Effector memory CD4-positive, alpha-beta T cell (primary cell): ENCODE measurements at places on chromosomes 3 and 15.

DNA sequence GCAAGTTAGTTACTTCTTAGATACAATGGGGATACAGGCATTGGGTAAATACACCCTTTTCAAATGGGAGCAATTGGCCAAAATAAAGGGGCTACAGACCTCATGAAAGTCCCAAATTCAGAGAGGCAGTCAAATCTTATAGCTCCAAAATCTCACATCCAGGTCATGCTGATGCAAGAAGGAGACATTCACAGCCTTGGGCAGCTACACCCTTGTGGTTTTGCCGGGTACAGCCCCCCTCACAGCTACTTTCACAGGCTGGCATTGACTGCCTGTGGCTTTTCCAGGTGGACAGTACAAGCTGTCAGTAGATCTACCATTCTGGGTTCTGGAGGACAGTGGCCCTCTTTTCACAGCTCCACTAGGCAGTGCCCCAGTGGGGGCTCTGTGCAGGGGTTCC lies 17.5 kb upstream of the PLSCR1 start:
- H3K27ac ChIP-seq, result no peak overlapping the region
- H3K27me3 ChIP-seq, result no peaks in the 10 kb centered on the region
- H3K4me1 ChIP-seq, result no peaks in the 10 kb centered on the region
- H3K36me3 ChIP-seq, result no peaks in the 10 kb centered on the region

DNA sequence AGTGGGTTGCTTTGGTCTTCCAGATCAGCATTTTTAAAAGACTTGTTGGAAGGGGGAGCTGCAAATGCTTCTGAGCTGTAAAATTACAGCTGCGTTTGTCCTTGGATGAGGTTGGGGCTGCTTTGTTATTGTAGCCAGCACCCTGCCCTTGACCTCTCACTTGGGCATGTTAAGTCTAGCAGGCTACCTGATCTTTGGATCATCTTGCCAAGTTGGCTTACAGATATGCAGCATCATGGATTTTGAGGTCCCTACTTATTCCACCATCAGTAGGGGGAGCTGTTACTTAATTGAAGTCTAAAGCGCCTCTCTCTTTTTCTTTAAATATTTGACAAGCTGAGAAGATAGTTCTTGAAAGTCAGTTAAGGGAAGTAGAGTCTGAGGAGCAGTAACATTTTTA lies 793.0 kb downstream of the MCTP2 start:
- H3K4me1 ChIP-seq, result no peaks in the 10 kb centered on the region
- H3K4me3 ChIP-seq, result no peak overlapping the region
- no peaks in the 10 kb centered on the region for H3K36me3 ChIP-seq
- no peak overlapping the region for H3K27ac ChIP-seq

DNA sequence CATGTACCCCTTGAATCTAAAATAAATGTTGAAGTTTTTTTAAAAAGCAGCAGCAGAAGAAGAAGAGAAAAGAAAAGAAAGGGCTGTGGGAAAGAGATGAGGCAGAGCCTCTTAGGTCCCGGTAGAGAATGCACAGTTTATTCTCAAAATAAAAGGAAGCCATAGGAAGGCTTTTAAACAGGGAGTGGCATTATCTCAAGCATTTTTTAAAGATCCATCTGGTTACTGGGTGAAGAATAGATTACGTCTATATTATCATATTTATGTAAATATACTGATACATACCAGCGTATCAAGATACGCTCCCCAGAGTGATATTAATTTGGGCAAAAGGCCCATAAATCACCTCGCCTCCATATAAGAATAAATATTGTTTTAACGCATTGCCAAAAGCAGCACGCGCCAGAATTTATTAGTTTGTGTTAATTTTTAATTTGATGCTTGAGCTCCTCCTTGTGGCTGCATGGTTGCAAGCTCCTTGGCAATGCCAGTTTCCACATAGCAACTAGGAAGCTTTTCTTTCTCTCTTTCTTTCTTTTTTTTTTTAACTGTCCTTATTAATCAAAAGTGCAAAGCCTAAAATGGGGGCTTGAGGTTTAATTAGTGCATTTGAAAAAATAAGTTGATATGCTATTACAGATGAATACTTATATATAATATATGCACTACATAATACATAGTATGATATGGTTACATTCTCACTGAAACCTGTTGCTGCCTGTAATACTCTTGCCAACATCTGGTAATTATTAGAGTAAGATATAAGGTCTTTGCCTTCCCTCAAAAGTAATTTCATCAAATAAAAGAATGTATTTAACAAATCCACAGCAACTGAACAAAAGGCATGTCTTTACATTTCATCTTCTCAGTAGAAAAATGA lies 242.8 kb upstream of the UBE2E2 start:
- no peak overlapping the region for H3K27ac ChIP-seq
- H3K27me3 ChIP-seq, result no peaks in the 10 kb centered on the region
- DNase-seq, result no peak
- no peaks in the 10 kb centered on the region for H3K36me3 ChIP-seq
- no peaks in the 10 kb centered on the region for H3K4me1 ChIP-seq

- no peak overlapping the region for H3K27ac ChIP-seq
- H3K4me3 ChIP-seq, result no peak overlapping the region
- no peak for DNase-seq
- no peaks in the 10 kb centered on the region for H3K4me1 ChIP-seq
- no peaks in the 10 kb centered on the region for H3K36me3 ChIP-seq
These were observed 298.1 kb upstream of the NECTIN3 start for GRCh38 chr3:110773413-110773954.

DNA sequence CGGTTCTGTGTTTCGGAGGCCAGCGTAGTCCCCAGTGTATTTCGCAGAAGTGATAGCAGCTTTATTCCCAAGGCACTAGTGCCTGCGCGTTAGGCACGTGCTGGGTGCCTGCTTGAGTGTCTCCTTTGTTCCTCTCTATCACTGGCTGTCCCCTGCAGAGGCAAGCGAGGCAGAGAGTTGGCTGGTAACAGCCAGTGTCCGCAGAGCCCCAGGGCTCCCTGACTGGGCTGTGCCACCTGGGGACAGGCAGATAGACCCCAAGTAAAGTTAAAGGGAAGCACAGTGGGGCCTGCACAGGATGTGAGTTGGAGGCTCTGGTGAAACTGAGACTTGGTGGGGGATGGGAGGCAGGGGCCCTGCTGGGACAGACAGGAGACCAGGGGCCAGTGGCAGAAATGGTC lies 50.7 kb downstream of the APBA2 start:
- H3K4me3 ChIP-seq, result no peak overlapping the region
- peak overlapping the region; percentile 13 for H3K27ac ChIP-seq
- DNase-seq, result no peak
- no peaks in the 10 kb centered on the region for H3K36me3 ChIP-seq
- H3K4me1 ChIP-seq, result peaks cover 33% of the 10 kb centered on the region
- H3K27me3 ChIP-seq, result no peaks in the 10 kb centered on the region

DNA sequence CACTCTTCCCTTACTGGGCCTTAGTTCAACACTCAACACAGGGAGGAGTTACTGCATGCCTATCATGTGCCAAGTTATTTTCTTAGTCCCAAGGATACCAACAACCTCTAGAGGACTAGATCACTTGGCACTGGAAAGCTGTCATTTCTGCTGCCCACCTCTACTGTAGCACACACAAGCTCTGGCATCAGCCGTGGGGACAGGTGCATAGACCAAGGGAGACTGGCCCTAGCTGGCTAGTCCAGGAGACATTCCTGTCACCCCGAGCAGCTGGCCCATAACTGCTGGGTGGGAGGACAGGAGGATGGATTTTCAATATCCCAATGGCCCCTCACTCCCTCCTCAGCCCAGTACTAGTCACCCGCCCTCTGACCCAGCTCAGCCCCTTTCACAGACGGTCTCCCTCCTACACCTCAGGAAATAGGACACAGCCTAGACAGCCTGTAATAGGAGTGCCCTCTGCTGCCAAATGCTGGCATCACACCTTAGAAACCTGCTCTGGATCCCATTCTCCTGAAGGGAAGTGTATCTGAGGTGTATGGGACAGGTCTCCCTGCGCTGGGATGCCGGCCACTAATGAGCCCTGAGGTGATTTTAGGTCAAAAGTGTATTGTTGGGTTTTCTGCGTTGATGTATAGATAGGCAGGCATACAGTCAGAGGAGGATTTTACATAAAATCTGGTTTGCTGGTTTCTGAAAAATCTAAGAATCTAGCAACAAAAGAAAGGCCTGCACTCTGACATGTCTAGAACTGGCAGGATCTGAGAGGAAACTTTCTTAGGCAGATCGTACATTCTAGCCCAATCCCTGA lies 3.4 kb upstream of the DZIP1L start:
- H3K36me3 ChIP-seq, result no peaks in the 10 kb centered on the region
- H3K4me3 ChIP-seq, result no peak overlapping the region
- H3K27me3 ChIP-seq, result peaks cover 3% of the 10 kb centered on the region
- no peaks in the 10 kb centered on the region for H3K4me1 ChIP-seq

DNA sequence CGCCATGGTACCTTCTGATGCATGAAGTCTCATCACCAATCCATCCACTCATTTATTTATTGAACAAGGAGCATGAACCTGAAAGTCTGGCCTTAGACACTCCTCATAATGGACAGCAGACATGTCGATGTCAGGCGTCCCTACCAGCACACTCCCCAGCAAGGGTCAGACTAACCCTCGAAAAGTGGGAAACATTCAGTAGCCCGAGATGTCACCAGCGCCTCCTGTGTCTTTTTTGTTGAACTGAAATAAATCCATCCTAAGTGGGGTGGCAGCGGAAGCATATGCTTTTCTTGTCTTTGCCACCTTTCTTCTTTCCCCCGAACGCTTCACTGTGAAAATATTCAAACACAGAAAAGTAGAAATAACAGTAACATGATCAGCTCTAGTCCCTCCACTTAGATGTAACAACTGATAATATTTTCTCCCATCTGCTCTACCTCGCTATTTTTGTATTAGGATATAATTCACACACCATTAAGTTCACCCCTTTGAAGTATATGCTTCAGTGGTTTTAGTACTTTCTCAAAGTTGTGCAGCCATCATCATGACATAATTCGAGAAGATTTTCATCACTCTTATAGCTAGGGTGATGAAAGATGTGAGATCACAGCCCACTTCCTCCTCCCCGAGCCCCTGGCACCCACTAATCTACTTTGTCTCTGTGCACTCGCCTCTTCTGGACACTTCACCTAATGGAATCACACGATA lies 121.6 kb downstream of the ADAMTS17 start:
- H3K27ac ChIP-seq, result no peak overlapping the region
- no peak overlapping the region for H3K4me3 ChIP-seq
- H3K36me3 ChIP-seq, result no peaks in the 10 kb centered on the region
- H3K27me3 ChIP-seq, result no peaks in the 10 kb centered on the region

GRCh38 chr15:68249058-68249713 lies 19.7 kb upstream of the CLN6 start:
- H3K36me3 ChIP-seq, result no peaks in the 10 kb centered on the region
- no peak for DNase-seq
- H3K27ac ChIP-seq, result no peak overlapping the region
- no peaks in the 10 kb centered on the region for H3K4me1 ChIP-seq

DNA sequence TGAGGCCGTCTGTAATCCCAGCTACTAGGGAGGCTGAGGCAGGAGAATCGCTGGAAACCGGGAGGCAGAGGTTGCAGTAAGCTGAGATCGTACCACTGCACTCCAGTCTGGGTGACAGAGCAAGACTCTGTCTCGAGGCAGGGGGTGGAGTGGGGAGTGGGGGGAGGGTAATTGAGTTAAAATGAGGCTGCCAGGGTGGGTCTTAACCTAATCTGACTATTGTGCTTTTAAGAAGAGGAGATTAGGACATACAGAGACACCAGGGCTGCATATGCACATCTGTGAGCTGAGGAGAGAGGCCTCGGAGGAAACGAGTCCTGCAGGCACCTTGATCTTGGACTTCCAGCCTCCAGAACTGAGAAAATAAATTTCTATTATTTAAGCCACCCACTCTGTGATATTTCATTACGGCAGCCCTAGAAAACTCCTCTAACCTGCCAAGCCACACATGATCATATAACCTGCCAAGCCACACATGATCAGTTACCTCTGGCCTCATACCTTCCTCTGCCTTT lies 197.0 kb downstream of the THSD4 start:
- no peak overlapping the region for H3K4me3 ChIP-seq
- no peaks in the 10 kb centered on the region for H3K27me3 ChIP-seq
- no peaks in the 10 kb centered on the region for H3K4me1 ChIP-seq
- DNase-seq, result no peak
- no peak overlapping the region for H3K27ac ChIP-seq

GRCh38 chr15:75840659-75841058 lies 2.6 kb upstream of the UBE2Q2 start:
- H3K4me3 ChIP-seq, result no peak overlapping the region
- no peak overlapping the region for H3K27ac ChIP-seq
- H3K36me3 ChIP-seq, result no peaks in the 10 kb centered on the region
- no peak for DNase-seq
- no peaks in the 10 kb centered on the region for H3K27me3 ChIP-seq

- H3K27ac ChIP-seq, result no peak overlapping the region
- H3K36me3 ChIP-seq, result no peaks in the 10 kb centered on the region
- H3K4me3 ChIP-seq, result no peak overlapping the region
- H3K27me3 ChIP-seq, result no peaks in the 10 kb centered on the region
- H3K4me1 ChIP-seq, result no peaks in the 10 kb centered on the region
These were observed 108.8 kb upstream of the MME start for GRCh38 chr3:154971341-154971740.

GRCh38 chr3:39267631-39268548 lies 11.9 kb downstream of the CX3CR1 start:
- peak; percentile 58 for DNase-seq
- peak overlapping the region; percentile 46 for H3K27ac ChIP-seq
- H3K4me1 ChIP-seq, result peaks cover 10% of the 10 kb centered on the region

- H3K27me3 ChIP-seq, result no peaks in the 10 kb centered on the region
- no peaks in the 10 kb centered on the region for H3K36me3 ChIP-seq
- DNase-seq, result no peak
- H3K4me3 ChIP-seq, result no peak overlapping the region
- no peaks in the 10 kb centered on the region for H3K4me1 ChIP-seq
These were observed 262.2 kb downstream of the CHL1 start for GRCh38 chr3:458653-459310.

DNA sequence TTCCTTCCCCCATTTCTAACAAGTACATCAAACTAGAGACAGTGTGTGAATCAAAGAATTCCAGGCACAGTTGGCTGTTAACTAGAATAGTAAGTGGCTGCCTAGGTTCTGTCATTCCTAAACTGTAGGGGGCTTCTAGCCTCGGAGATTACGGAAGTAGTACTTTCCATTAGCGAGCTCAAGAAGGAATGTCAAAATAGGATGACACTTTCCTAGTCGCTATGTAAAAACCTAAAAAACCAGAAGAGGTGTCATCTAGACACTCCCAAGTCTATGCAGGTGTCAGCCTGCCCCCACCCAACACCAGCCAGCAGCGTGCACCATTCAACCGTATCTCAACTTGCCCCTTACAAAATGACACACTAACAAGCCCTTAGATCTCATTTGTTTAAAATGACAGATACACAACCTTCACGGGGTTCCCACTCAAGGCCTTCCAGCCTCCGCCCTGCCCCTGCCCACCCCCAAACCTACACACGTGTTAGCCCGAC lies 874 bp downstream of the INO80 start:
- H3K27ac ChIP-seq, result peak overlapping the region; percentile 96
- H3K4me3 ChIP-seq, result peak overlapping the region; percentile 91
- H3K4me1 ChIP-seq, result peaks cover 9% of the 10 kb centered on the region
- H3K36me3 ChIP-seq, result no peaks in the 10 kb centered on the region
- no peak for DNase-seq

- peak within 1 kb of the TSS; percentile 52 for H3K4me3 ChIP-seq
- no peak for DNase-seq
- peaks cover 16% of the 10 kb centered on the region for H3K27me3 ChIP-seq
- H3K27ac ChIP-seq, result no peak within 1 kb of the TSS
- no peaks in the 10 kb centered on the region for H3K36me3 ChIP-seq
These were observed at the start of gene GADL1 for GRCh38 chr3:30894521-30895251. Gene GADL1, minus strand, starts transcription at chr3:30894661. Its CDS starts 47 bp downstream, at chr3:30894614.
